Fibroblast of skin of left biceps (primary cell): ENCODE measurements at places on chromosomes 7 and 10.
A peak's percentile ranks its signal among the peaks of the same experiment; 100 is the strongest.

- DNase-seq = peak; percentile 49
Measured at GRCh38 chr10:7107285-7107684, 303.5 kb downstream of the SFMBT2 start.

DNA sequence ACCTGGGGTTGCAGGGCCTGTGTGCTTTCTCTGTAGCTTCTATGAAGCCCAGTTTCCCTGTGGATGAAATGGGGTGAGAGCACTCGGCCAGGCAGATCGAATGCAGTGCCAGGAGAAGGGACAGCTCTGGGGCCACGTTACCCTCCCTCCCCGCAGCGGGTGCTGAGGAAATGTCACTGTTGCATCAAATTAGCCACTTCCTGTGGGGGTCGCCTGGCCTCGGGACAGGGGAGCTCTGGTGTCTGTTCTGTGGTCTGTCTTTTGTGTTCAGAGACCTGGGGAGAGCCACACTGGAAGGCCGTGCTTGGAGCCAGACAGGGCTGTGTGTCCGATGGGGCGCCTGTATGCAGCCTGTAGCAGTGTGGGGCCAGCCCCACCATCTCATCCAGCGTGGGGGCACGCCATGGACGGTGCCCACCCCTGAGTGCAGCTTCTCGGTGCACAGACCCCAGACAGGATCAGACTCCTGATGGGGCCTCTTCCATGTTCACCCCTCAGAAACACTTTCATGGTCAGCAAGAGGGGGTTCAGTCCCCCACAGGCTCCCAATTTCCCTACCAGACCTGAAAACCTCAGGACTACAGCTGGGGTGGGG, 13.6 kb downstream of the TTYH3 start:
- no peak for DNase-seq

- DNase-seq = no peak
Measured at GRCh38 chr7:135109562-135109961, 38.3 kb upstream of the TMEM140 start.

DNA sequence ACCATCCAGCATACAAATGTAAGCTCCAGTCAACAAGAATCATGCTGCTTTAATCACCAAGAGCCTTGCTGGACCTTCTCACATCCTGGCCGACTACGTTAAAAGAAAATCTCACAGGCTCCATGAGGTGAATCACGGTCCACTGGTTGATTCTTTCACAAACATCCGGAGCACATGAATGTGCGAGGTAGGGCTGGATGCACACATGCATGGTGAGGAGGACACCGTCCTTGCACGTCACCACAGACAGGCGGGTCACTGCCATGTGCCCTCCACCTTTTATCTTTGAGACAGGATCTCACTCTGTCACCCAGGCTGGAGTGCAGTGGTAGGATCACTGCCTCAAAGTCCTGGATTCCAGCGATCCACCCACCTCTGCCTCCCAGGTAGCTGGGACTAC, 265.1 kb downstream of the PARD3 start:
- no peak for DNase-seq

GRCh38 chr10:81875467-81876252, 666 bp downstream of the NRG3 start:
- DNase-seq = no peak

- no peak for DNase-seq
Measured at GRCh38 chr10:28256776-28257175, 46.1 kb downstream of the MPP7 start.

GRCh38 chr7:34454381-34454780, 203.6 kb upstream of the NPSR1 start:
- no peak for DNase-seq

DNA sequence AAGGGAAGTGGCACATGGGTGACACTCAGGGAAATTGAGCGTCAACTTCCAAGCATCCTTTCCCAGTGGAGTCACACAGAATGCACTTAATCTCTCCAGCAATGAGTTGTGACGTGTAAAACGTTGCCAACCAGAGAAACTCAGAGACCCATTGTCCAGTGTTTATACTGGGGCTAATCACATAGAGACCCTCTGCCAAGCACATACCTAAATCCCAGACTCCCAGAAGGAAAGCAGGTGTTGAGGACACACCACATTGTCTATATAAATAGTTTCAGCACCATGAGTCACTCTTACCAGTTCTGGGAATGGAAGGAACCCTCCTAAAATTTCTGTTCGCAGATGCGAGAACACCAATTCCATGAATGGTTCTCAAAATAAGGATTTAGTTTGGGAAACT, 76.4 kb upstream of the BET1 start:
- no peak for DNase-seq

DNA sequence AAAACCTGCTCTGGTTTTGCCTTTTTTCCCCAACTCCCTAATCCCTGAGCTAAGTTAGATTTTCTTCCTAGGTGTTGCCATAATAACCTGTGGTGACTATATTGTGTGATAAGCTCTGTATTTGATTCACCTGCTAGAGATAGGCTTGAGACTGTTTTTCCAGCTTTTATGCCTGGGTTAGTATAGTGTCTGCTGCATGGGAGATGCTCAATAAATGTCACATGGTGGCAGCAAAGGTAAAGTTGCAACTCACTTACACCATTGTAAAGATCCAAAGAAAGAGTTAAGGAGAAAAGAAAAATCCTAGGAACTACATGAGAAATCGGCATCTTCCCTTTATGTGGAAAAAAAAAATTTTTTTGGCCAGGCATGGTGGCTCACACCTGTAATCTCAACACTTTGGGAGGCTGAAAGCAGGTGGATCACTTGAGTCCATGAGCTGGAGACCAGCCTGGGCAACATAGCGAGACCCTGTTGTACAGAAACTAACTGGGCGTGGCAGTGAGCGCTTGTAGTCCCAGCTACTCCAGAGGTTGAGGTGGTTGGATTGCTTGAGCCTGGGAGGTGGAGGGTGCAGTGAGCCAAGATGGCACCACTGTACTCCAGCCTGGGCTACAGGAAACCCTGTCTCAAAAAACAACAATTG, 3.7 kb downstream of the CCNJ start:
- no peak for DNase-seq

GRCh38 chr10:126137562-126138221, 241.3 kb downstream of the FANK1 start:
- DNase-seq = no peak

DNA sequence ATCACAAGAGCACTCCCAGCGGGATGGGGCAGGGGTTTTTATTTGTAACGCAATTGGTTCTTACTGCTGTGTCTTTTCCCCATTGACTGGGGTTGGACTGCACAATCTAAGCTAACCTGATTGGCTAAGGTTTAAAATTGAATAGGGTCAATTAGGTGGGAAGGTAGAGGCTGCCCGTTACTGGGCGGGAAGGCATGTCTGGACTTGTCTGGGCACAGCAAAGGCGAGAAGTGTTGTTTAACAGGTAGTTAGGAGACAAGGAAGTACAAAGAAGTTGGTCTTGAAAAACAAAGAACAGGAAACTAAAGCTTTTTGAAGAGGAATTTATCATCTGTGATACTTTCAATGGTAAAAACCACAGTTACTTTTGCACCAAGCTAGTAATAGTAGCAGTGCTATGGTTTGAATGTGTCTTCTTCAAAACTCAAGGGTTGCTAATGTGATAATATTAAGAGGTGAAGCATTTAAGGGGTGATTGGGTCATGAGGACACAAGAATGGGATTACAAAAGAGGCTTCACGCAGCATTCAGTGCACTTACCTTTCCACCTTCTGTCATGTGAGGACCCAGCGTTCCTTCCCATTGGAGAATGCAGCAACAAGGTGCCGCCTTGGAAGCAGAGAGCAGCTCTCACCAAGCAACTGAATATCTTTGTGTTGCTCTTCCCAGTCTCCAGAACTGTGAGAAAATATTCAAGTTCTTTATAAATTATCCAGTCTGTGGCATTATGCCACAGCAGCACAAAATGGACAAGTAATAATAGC, 875.5 kb upstream of the SORCS1 start:
- DNase-seq = no peak

- no peak for DNase-seq
Measured at GRCh38 chr7:130909161-130909836, 175.3 kb upstream of the KLF14 start.

DNA sequence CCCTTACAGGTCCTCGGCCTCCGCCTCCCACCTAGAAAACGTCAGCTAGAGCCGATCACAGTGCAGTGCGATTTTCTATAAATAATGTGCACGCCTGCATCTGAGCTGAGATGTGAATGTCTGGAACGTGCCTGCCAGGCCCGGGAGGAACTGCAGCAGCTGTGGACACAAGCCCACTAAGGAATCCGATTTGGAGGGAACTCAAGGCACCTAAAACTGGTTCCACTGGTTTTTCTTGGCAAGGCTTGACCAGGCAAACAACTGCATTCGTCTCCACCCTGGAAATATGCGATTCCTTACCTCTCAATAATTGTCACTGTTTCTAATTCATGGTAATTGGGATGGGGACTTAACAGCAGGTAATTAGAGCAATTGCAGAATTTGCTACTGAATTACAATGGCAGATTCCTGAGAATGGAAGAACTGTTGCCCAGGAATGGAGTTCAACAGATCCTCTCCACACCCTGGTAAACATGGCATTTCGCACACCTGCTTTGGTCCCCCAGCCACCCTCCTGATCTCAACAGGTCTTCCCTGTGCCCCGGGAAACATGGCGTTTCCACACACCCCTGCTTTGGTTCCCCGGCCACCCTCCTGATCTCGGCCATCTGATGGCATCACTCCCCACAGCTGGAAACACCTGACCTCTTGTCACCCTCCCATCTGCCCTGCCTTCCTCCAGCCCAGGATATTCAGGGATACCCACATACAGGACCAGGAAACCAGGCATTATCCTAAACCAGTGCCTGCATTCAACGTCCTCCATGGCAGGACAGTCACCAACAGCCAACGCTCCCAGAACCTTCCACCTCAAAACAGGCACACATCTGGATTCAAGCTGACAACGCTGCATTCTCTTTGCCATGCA, 76.0 kb downstream of the DIP2C start:
- no peak for DNase-seq

GRCh38 chr7:82156893-82157292, 286.7 kb downstream of the CACNA2D1 start:
- no peak for DNase-seq

DNA sequence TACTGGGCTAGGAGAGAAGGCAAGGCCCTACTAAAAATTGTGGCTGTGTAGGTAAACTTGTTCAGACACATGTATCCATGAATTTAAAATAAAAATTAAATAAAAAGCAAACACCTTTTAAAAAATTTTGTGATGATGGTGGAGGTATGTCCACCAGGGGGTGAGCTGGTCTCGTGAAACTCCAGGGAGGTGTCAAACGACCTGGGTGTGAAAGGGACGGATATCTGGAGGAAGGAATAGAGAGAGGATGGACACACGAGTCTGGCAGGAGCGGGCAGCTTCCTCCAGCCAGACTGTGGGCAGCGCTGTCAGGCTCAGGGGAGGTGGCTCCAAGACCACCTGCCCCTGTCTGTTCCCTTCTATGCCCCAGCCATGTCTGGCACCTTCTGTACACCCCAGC, 34.8 kb upstream of the DMBT1 start:
- DNase-seq = no peak

DNA sequence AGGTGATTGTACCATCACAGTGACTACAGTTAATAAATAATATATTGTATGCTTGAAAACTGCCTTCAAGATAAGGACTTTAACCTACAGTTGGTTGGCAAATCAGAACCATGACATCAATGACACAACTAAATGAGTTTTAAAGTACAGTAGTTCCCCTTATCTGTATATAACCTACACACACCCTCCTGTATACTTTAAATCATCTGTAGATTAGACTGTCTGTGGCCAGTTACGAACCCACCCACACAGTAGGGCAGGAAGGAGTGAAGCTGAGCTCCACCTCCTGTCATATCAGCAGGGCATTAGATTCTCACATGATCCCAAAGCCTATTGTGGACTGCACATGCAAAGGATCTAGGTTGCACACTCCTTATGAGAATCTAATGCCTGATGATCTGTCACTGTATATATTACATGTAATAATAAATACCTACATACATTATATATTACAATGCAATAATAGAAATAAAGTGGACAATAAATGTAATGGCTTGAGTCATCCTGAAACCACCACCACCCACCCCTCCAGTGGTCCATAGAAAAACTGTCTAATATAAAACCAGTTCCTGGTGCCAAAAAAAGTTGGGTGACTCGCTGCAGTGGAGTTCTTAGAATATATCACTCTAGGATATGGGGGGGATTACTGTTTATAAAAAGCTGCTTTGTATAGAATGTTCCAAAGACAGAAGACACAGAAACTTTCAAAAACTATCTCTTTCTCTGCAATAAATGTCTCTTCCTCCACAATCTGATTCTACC, 5.6 kb downstream of the TPK1 start:
- DNase-seq = peak; percentile 17

- DNase-seq = no peak
Measured at GRCh38 chr10:86317949-86318725, 48.5 kb downstream of the GRID1 start.

DNA sequence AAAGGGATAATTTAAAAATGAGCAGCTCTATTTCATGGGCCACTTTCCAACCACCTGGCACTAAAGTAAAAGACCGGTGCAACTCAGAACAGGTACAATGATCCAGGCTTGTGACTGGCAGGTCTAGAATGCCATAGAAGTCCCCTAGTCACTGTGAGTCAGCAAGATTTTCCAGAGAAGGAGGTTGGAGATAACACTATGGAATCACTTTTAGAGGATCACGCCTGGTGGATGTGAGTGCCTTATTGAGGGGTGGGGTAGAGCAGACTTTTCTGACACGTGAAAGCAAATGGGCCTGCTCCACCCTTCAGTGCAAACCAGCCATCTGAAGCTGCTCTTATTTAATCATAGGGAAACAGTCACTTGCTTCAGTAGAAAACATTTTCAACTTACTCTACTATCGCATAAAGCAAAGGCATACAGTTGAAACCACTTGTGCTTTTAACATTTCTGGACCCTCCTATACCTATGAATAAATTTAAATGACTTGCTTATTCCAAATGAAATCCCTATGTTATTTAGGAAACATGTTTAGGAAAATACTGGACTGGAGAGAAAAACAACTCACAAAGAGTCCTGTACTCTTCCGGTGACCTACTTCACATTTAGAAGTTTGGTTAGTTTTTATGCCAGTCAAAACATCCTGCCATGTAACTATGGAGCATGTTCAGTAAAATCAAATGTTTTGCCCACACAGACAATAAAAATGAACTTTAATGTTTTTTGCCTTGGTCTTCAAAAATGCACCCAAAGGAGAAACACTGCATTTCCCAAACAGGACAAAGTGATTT, 21.5 kb upstream of the AKR1C1 start:
- no peak for DNase-seq

- no peak for DNase-seq
Measured at GRCh38 chr7:14419531-14419930, 430.1 kb upstream of the ETV1 start.

DNA sequence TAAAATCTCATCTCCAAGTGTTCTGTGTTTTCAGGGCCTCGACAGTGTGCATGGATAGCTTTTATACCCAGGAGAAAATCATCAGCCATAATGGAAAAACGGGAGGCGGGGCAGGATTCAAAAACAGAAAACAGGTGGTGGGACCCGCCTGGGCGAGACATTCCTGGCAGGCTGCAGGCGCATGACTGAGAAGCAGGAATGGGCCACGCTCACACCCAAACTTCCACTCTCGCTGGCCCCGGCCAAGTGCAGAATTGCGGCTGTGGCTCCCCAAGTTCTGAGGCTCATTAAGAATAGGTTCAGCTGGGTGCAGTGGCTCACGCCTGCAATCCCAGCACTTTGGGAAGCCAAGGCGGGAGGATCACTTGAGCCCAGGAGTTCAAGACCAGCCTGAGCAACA, 60.6 kb downstream of the C10orf143 start:
- no peak for DNase-seq
